ENCODE measurements at places on chromosomes 13 and 19.
A peak's percentile ranks its signal among the peaks of the same experiment; 100 is the strongest.

GRCh38 chr13:97348569-97349100, 85.3 kb upstream of the RAP2A start:
- DNase-seq, result no peak

DNA sequence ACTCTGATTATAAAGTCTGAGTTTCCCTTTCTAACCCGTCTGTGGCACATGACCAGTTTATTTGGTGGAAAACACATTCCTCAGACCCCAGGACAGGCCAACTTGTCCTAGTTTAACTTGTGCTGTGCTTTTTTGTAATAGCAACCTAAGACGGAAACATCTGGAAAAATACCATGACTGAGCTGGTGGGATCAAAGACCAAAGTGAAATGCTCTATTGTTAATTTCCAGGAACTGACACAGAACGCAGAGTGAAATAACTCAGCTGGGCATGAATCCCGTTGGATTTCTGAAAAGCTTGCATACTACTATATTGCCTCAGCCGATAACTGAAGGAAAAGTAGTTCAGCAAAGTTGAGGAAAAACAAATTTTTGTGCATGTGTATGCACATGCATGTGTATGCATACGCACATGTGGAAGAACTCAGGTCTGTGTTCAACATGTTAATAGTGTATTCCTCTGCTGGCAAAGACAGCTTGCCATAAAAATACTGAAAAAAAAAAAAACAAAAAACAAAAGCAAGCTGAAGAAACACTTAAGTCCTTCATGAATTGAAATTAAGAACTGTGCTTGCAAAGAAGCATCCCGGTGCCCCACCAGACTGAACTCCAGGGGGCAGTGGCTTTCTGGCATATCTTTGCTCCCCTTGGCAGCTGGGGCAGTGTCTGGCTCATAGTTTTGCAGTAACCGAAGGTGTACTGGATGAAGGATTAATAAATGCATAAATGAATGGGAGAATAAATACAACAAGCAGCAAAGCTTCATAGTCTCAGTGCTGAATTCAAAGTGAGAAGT, 187.8 kb downstream of the LHFPL6 start:
- DNase-seq, result no peak

GRCh38 chr13:109968876-109969577, 182.6 kb upstream of the IRS2 start:
- no peak for DNase-seq

DNA sequence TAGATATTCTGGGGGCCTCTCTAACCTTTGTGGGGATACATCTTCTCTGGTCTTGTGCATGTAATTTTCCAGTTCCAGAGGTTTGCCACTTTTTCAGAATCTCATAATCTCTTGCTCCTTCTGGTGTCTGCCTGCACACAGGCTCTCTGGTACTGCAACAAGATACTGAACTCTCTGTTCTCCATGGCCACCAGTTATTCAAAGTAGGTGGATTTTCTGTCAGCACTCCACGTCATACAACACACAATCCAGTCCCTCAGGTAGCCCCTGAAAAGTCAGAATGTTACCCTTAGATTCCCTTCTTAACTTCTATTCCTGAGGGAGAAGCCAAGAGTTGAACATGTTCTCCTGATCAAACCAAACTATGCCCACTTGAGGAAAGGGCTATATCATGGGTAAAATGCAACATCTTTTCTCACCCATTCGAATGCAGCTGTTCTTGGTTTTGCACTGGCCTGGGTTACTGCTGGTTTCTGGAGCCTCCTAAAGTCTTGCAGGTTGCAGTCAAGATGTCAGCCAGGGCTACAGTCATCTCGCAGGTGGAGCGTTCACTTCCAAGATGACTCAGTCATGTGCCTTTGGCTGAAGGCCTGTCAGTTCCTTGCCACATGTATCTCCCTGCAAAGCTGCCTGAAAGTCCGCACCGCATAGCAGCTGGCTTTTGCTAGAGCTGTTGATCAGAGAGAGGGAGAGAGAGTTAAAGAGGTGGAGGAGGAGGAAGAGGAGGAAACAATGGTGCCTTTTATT, 57.7 kb upstream of the TUBA3C start:
- no peak for DNase-seq

DNA sequence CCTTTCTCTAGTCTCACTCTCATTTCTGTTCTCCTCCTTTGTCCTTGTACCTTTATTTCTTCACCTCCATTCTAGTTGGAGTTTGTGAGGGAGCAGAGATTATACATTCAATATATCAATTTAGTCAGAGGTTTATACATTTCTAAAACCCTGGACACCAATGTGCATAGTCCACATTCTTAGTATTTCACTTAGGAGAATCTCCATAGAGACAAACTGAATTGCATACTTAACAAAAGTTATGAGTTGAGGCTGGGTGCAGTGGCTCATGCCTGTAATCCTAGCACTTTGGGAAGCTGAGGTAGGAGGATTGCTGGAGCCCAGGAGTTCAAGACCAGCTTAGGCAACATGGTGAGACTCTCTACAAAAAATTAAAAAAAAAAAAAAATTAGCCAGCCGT, 45.3 kb downstream of the DNAJC3 start:
- no peak for DNase-seq

DNA sequence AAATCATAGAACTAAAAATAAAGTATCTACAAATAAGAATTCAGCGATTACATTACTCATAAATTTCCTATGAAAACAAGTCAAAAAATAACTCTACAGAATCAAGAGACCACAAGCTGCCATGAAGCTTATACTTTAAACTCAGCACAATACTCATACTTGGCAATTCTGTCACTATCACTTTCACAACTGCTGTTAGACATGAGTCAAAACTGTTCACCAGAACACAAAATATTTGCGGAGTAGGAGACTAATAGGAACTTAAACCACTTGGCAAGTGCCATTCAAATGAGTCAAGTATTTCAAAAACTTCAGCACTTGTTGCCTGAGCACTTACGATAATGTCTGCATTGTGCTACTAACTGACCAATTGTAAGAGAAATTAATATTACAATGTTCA, 387.8 kb upstream of the GPC6 start:
- DNase-seq, result peak; percentile 54

GRCh38 chr19:47631681-47632446, 22.9 kb downstream of the BICRA start:
- no peak for DNase-seq

DNA sequence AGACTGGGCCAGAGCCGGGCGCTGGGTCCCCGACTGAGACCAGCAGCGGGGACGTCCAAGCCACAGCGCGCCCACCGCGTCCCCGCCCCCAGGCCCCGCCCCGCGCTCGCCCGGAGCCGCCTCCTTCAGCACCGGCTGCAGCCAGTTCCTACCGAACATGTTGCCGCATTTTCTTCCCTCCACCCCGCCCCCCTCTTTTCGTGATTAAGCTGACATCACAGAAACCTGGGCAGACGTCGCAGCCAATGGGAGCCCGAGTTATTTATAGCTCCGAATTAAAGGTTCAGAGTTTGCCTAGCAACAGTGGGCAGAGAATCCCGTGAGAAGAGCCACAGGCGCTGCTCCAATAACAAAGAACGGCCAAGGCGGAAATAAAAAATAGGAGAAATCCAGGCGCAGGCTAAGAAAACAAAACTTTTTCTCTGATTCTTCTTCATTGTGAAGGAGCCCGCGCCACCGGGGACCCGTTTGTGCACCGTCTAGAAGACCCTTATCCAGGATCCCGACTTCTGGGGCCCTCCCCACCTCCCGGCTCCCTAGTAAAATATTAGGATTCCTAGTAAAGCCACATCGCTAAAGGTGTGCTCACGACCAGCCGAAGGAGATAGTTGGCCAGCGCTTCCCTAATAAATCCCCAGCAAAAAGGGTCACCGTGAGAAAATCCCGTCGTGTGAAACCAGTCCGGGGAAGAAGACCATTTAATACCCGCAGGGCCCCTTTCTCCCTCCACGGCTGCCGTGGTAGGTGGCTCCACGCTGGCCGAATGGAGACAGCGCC, 61.7 kb downstream of the SERP2 start:
- peak; percentile 97 for DNase-seq

- no peak for DNase-seq
These were observed 20.8 kb downstream of the NLRP4 start for GRCh38 chr19:55857149-55857548.

GRCh38 chr19:56637976-56638555, 4.9 kb upstream of the SMIM17 start:
- DNase-seq, result peak; percentile 50

DNA sequence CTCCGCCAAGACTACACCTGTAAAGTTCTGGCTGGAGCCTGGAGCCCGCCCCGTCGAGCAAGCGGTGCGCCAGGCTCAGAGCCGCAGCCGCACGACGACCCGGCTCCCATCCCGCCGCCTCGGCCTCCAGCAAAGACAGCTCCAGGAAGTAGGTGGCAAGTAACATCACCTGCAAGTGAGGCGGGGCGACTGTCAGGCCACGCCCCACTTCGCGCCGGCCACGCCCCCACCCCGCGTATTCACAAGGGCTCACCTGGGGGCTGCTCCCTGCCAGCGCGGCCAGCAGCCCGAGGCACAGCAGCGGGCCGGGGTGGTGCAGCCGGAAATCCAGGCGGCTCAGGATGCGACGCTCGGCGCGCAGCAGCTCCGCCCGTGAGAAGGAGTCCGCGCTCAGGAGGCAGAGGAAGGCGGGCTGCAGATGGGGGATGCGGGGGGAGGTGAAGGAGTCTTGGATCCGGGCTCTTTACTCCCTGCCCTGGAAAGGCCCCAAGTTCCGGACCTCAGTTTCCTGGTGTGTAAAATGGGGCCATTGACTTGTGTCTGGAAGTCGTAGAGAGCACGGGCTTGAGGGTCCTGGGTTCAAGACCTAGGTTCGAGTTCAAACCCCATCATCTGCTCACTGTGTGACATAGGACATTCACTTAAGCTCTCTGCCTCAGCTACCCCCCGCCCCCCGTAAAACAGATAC, 3.2 kb downstream of the CCNP start:
- DNase-seq, result no peak

- no peak for DNase-seq
These were observed 77.0 kb downstream of the LRRC63 start for GRCh38 chr13:46288570-46289259.

- DNase-seq, result no peak
These were observed 15.8 kb downstream of the RAB3D start for GRCh38 chr19:11323601-11324078.

DNA sequence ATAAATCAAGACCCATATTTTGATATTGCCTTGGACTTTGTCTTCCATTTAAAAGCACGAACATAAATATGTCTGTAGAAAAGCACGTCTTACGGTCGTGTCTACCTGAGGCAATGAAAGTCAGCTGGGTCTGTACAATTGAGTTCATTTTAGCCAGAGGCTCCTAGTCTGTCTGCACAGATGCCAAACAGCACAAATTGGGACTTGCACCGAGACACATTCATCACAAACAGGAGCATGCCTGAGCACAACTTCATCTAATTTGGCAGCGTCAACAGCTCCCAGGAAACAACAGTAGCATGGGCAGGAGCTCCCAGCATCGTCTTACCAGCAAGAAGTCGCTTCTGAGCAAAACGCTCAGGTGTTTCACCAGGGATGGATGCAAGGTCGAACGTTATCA, 687.0 kb downstream of the EFNB2 start:
- peak; percentile 69 for DNase-seq

- DNase-seq, result no peak
These were observed 679 bp upstream of the CDADC1 start for GRCh38 chr13:49246850-49247642.

DNA sequence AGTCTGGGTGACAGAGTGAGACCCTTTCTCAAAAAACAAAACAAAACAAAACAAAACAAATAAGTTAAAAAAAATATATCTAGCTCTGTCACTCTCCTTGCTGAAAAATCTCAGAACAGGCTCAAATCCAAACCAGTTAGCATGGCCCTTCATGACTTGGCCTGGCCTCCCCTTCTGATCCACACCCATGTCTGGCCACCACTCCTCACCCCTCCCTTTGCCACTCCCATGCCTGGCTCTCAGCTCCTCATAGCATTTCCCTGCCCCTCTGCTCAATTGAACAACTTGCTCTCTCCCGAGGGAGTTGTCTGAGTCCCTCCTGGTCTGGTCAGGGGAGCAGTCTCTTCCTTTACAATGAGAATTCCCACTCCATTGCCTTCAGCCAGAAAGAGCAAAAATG, 4.0 kb upstream of the GSX1 start:
- no peak for DNase-seq

DNA sequence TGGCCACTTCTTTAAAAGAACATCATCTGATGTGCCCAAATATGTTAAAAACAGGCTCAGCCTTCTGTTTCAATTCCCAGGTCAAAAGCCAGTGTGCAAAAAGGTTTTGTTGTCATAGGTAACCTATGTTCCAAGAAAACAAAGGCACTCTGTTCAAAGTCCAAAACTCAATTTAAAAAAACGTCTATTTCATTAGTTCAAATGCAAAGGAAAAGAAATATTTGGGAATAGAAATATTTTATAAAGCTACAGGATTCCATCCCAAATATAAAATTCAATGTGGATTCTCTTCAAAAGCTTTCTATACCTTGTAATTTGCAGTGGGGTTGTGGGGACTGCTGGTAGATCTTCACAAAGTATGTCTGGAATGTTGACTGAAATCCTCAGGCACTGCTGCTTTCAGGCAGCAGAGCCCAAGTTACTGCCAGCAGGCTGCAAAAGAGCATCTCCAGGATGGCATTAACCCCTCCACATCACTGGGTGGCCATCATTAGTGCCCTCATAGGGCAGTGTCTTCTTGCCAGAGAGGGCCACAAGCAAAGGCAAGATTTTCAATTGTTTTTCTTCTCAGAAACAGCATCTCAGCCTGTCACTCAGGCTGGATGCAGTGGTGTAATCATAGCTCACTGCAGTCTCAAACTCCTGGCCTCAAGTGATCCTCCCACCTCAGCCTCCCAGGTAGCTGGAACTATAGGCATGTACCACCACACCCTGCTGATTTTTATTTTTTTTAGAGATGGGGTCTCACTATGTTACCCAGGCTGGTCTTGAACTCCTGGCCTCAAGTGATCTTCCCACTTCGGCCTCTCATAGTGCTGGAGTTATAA, 22.8 kb upstream of the STK24 start:
- DNase-seq, result no peak

DNA sequence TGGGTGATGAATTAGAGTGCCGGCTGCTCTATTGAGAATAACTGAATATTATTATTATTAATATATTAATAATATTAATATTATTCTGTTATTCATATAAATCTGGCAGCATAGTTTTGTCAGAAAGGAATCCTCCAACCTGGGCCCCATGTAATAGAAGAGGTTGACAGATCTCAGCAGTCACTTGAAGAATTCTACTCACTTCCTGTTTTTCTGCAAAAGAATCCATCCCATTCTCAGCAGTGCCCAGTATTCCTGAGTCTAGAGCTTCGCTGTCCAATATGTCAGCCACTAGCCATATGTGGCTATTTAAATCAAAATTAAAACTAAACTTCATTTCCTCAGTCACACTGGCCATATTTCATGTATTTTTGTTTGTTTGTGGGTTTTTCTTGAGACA, 72.4 kb upstream of the USPL1 start:
- DNase-seq, result no peak

DNA sequence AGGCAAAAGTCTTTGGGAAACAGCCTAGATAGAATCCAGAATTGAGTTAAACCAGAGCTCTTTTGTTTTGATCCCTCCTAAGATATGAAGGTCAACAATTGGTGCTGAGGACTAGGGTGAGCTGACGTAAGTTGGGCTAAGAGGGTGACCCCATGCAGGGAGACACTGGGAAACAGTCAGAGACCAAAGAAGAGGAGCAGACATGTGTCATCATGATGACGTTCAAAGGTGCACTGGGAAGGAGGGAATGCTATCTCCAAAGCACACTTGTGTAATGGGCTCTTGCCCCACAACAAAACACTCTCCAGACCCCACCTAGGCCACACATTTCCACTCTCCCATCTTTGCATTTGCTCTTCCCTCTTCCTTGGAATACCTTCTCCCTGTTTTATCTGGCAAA, 481.4 kb downstream of the COG6 start:
- DNase-seq, result no peak

All from epithelial cell of prostate (primary cell).